ENCODE measurements at places on chromosomes 12 and 14. TPM values are rescaled to one million over a fixed set of nuclear protein-coding genes. Genes with fewer than 3 reads are reported as not detected.

DNA sequence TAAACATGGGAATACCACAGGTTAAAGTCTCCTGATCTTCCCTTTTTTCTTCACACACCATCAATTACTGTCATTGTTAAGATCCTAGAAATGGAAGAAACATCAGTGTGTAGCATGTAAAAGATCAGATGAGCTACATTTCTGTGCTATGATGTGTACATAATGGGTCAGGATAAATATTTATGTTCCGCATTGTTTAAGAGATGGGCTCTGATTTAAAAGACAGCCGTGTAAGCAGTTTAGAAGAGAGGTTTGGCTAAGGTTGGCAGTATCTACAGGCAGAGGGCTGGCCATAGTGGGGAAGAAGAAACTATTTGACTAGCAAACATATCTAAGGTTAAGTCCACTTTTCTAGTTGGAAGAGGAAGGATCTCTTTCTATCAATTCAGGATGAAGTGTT lies 49.4 kb downstream of the LRRC9 start:
- H3K4me1 ChIP-seq, result no peaks in the 10 kb centered on the region
- no peaks in the 10 kb centered on the region for H3K27me3 ChIP-seq
- no peak overlapping the region for H3K27ac ChIP-seq
- no peak for DNase-seq
- H3K36me3 ChIP-seq, result no peaks in the 10 kb centered on the region

DNA sequence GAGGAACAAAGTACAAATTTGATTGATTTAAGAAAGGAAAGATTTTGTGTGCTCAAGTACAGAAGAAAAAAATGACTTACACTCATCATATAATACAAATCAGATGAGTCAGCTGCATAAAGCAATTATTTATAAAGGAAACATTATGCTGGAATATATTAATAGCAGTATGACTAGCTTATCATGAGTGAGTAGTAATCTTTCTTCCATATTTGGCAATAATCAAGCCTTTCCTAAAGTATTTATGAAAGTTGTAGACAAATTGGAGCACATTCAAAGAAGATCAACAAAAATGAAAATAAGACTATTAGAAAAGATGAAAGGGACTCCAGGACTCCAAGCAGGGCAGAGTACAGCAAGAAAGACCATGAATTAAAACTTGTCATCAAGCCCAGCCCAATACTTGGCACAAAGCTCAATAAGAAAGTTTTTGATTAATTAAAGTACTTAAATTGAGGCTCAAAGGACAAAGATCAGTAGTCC lies 32.8 kb downstream of the CCER1 start:
- no peak overlapping the region for H3K4me3 ChIP-seq
- DNase-seq, result no peak
- no peaks in the 10 kb centered on the region for H3K27me3 ChIP-seq
- H3K36me3 ChIP-seq, result no peaks in the 10 kb centered on the region
- H3K4me1 ChIP-seq, result no peaks in the 10 kb centered on the region

The ANO4 gene
- 5.7 TPM for total RNA-seq

The KITLG gene
- total RNA-seq, result 12.1 TPM

GRCh38 chr12:104529130-104529874 lies 72.6 kb downstream of the CHST11 start:
- DNase-seq, result no peak
- H3K4me1 ChIP-seq, result peaks cover 12% of the 10 kb centered on the region
- no peaks in the 10 kb centered on the region for H3K27me3 ChIP-seq
- H3K36me3 ChIP-seq, result no peaks in the 10 kb centered on the region
- H3K27ac ChIP-seq, result no peak overlapping the region

DNA sequence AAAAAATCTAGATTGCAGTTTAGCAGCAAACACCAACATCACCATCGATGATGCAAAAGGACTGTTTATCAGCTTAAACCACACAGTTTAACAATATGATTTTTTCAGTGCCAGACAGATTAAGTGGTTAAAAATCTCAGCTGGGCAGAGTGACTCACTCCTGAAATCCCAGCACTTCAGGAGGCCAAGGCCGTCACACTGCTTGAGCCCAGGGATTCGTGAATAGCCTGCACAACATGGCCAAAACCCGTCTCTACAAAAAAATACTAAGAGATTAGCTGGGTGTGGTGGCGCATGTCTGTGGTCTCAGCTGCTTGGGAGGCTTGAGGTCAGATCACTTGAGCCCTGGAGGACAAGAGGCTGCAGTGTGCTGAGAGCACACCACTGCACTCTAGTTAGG lies 8.9 kb downstream of the RSRC2 start:
- H3K4me3 ChIP-seq, result no peak overlapping the region
- no peak for DNase-seq
- H3K27me3 ChIP-seq, result no peaks in the 10 kb centered on the region
- peaks cover 76% of the 10 kb centered on the region for H3K36me3 ChIP-seq
- no peak overlapping the region for H3K27ac ChIP-seq

The RIMBP2 gene
- 0.70 TPM for total RNA-seq

DNA sequence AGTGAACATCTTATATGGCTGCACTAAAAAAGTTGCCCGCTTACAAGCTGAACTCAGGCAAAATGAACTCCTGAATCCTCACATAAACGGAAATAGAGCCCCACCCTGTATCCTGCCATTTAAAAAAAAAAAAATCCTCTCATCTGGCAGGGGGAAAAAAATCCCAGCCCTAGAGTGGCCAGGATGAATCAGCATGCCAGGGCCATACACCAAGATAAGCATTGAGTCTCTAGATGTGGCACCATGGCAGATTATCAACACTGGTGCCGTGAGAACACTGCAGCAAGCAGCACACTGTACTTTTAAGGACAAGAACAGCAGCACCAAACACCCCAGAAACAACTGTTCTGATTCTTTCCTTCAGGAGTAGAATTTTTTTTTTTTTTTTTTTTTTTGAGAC lies 65.5 kb downstream of the RASSF3 start:
- H3K4me3 ChIP-seq, result no peak overlapping the region
- H3K4me1 ChIP-seq, result peaks cover 10% of the 10 kb centered on the region
- H3K36me3 ChIP-seq, result no peaks in the 10 kb centered on the region
- DNase-seq, result no peak
- no peak overlapping the region for H3K27ac ChIP-seq
- H3K27me3 ChIP-seq, result no peaks in the 10 kb centered on the region

The IL31 gene
- total RNA-seq, result not detected

The NRXN3 gene
- total RNA-seq, result 1.5 TPM

- H3K4me1 ChIP-seq, result no peaks in the 10 kb centered on the region
- H3K4me3 ChIP-seq, result no peak overlapping the region
- DNase-seq, result peak; percentile 25
- no peak overlapping the region for H3K27ac ChIP-seq
- no peaks in the 10 kb centered on the region for H3K27me3 ChIP-seq
Observed at GRCh38 chr14:44030831-44031383, 476.2 kb downstream of the FSCB start.

The PRIM1 gene
- 46.5 TPM for total RNA-seq

DNA sequence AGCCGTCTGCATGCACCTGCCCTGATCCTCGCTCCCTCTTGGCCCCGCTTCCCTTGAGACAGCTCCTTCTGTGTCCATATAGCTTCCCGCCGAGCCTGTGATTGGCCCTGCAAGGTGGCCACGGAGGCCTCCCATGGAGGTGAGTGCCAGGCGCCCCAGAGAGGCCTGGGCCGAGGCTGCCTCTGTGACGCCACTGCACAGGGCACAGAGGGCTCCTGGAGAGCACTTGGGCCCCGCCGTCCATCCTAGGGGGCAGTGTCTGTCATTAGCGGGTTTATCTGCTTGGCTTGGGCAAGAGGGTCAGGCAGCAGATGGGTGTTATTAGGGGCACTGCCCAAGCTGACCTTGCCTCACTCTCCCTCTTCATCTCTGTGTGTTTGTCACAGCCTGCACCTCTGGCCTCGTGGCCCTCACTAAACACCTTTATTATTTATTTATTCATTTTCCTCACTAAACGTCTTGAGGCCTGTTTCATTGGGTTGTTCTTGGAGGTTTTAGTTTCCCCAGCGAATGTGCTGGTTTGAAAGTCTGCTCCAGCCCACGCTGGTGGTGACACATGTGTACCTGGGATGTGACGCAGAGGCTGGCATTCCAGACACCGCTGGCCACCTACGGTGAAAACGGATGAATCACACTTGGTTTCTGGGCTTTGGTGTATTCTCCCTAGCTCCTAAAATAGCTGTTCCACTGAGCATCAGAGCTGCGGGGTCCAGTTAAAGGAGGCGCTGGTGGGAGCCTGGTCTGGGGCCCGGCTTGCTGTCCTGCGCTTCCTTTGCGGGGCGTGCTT lies 5.9 kb downstream of the ZFYVE21 start:
- H3K36me3 ChIP-seq, result peaks cover 5% of the 10 kb centered on the region
- no peak overlapping the region for H3K27ac ChIP-seq
- H3K27me3 ChIP-seq, result no peaks in the 10 kb centered on the region
- H3K4me3 ChIP-seq, result no peak overlapping the region
- no peaks in the 10 kb centered on the region for H3K4me1 ChIP-seq

The BCL2L14 gene
- 0.28 TPM for total RNA-seq

GRCh38 chr14:105409364-105409763 lies 10.3 kb upstream of the MTA1 start:
- H3K4me1 ChIP-seq, result no peaks in the 10 kb centered on the region
- peaks cover 12% of the 10 kb centered on the region for H3K27me3 ChIP-seq
- H3K27ac ChIP-seq, result no peak overlapping the region
- DNase-seq, result no peak
- H3K36me3 ChIP-seq, result peaks cover 3% of the 10 kb centered on the region

GRCh38 chr12:21780786-21781185 lies 6.3 kb upstream of the KCNJ8 start:
- no peak overlapping the region for H3K27ac ChIP-seq
- DNase-seq, result no peak
- no peaks in the 10 kb centered on the region for H3K27me3 ChIP-seq
- H3K4me3 ChIP-seq, result no peak overlapping the region
- no peaks in the 10 kb centered on the region for H3K36me3 ChIP-seq

GRCh38 chr14:84785996-84786395 lies 743.9 kb upstream of the FLRT2 start:
- no peak overlapping the region for H3K27ac ChIP-seq
- no peaks in the 10 kb centered on the region for H3K4me1 ChIP-seq
- H3K4me3 ChIP-seq, result no peak overlapping the region
- no peak for DNase-seq
- no peaks in the 10 kb centered on the region for H3K36me3 ChIP-seq

The DPY19L2 gene
- total RNA-seq, result 4.9 TPM

The ACRBP gene
- total RNA-seq, result 1.3 TPM

The LRRC10 gene
- total RNA-seq, result not detected

GRCh38 chr12:102061096-102061559 lies 663 bp downstream of the WASHC3 start:
- H3K4me3 ChIP-seq, result peak overlapping the region; percentile 95
- no peak for DNase-seq
- no peaks in the 10 kb centered on the region for H3K4me1 ChIP-seq
- H3K36me3 ChIP-seq, result no peaks in the 10 kb centered on the region
- H3K27ac ChIP-seq, result no peak overlapping the region
- no peaks in the 10 kb centered on the region for H3K27me3 ChIP-seq

The PRMT5 gene
- 147 TPM for total RNA-seq

- no peaks in the 10 kb centered on the region for H3K27me3 ChIP-seq
- H3K27ac ChIP-seq, result no peak overlapping the region
- H3K36me3 ChIP-seq, result peaks cover 29% of the 10 kb centered on the region
- DNase-seq, result peak; percentile 34
- H3K4me1 ChIP-seq, result no peaks in the 10 kb centered on the region
- H3K4me3 ChIP-seq, result no peak overlapping the region
Observed at GRCh38 chr14:106308839-106309389, 782.5 kb downstream of the TMEM121 start.

GRCh38 chr14:93973607-93974006 lies 2.8 kb downstream of the ASB2 start:
- DNase-seq, result no peak
- no peaks in the 10 kb centered on the region for H3K27me3 ChIP-seq
- H3K4me1 ChIP-seq, result no peaks in the 10 kb centered on the region

DNA sequence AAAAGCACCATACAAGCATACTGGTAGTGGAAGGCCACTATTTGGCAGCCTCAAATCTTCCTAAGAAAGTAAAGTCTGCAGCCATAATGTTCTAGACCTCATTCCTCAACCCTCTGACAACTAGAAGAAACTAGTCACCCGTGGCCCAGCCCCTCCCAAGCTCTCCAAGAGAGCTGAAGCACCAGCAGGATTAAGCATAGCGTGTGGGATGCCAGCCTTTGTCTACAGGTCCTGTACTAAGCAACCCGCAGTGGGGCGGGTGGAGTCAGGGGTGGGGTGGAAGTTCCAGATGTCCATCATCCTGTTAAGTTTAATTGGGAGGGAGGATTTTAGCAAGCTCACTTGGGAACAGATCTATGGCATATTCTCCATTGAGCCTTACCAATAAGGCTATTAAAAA lies 14.2 kb downstream of the SLC11A2 start:
- no peak for DNase-seq
- H3K4me3 ChIP-seq, result no peak overlapping the region
- H3K4me1 ChIP-seq, result no peaks in the 10 kb centered on the region
- H3K27me3 ChIP-seq, result no peaks in the 10 kb centered on the region

DNA sequence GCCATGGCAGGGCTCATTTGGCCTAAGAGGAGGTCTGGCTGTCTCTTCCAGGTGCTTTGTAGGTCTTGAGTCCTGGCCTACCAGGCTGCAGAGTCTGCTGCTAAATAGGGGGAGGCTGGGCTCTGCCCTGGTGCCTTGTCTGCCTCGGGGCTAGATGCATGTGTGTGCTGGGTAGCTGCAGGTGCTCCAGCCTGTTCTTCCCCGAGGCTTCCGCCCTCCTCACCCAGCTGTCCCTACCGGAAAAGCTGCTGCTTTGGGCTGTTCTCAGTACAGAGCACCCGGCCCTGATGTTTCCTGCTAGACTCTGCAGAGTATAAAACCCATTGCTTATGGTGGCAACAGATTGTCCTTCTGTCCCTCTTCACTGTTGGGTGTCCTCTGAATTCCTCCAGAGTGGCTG lies 37.7 kb downstream of the RAB35 start:
- no peak overlapping the region for H3K4me3 ChIP-seq
- H3K27me3 ChIP-seq, result no peaks in the 10 kb centered on the region
- H3K27ac ChIP-seq, result no peak overlapping the region
- peaks cover 8% of the 10 kb centered on the region for H3K36me3 ChIP-seq

DNA sequence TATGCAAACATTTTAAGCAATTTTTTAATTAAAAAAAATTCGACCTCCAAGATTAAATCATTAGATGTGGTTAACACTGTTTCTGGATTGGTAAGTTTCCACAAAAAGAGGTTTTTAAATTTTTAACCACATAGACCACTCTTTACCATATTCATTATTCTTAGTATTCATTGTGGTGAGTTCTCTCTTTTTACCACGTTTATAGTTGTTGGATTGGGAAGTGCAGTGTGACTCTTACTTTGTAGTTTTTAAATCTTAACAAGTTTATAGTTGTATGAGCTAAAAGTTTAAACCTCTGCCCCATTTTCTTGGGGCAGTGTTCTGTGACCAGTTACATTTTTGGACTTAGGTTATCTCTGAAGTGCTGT lies 8.6 kb downstream of the ATP2A2 start:
- no peak overlapping the region for H3K4me3 ChIP-seq
- H3K36me3 ChIP-seq, result peaks cover 45% of the 10 kb centered on the region
- 0 out of 2 replicates have a peak, but pooled peaks cover 3% of the 10 kb centered on the region for H3K4me1 ChIP-seq
- no peaks in the 10 kb centered on the region for H3K27me3 ChIP-seq
- H3K27ac ChIP-seq, result no peak overlapping the region
